SW 1271 (cell line): ENCODE measurements at places on chromosomes 1 and 21.

DNA sequence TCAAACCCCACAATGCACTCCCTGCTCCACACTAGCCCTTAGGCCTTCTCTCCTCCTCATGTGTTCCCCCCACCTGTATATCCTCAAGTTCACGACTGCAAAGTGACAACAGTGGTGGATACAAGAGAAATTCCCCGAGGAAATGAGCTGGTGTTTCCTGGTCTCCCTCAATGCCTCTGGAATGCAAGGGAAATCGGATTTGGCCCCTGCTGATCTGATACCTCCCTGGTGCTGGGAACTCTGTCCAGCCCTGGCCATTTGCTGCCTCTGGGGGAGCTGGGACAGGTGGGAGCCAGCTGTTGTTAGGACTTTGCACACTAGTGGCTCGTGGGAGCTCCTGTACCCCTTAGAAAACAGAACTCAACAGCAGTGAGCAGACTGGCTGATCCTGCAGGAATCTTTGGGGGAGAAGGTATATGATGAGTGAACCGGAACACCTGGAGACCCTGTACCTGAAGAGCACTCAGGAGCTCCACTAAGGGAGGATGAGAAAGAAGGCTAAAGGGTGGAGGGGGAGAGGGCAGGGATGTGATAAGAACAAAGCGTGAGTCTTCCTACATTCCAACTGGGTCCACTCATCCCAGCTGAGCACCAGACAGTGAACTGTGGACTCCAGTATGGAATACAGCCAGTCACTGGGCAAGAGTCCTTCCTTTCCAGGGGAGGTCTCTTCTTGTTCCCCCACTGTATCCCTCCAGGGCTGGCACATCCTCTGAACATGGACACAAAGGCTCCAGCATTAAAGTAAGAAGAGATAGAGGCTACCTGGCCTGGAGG is 69.3 kb downstream of the PLXNA2 start:
- DNase-seq: no peak

DNA sequence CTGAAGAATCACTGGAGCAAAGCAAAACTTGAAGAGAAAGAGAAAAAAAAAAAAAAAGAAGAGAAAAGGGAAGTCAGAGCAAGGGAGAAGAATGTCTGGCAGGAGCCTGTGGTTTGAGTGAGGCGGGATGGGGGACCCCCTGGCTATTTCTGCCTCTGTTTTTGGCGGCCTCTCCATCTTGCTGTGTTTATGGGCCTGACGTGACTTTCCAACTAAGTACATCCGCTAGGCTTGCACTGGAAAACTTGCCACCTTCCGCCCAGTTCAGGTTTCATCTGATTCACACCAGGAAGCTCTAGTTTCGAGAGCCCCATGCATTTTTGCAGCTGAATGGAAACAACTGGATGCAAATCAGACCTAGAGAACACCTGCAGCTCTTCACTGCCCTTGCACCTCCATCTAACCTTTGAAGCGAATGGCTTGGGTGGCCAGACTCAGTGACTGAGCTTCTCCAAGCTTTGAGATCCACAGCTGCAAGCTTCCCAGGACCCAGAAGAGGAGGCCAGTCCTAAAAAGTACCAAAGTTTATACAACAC is 28.0 kb downstream of the TBX15 start:
- no peak for DNase-seq

DNA sequence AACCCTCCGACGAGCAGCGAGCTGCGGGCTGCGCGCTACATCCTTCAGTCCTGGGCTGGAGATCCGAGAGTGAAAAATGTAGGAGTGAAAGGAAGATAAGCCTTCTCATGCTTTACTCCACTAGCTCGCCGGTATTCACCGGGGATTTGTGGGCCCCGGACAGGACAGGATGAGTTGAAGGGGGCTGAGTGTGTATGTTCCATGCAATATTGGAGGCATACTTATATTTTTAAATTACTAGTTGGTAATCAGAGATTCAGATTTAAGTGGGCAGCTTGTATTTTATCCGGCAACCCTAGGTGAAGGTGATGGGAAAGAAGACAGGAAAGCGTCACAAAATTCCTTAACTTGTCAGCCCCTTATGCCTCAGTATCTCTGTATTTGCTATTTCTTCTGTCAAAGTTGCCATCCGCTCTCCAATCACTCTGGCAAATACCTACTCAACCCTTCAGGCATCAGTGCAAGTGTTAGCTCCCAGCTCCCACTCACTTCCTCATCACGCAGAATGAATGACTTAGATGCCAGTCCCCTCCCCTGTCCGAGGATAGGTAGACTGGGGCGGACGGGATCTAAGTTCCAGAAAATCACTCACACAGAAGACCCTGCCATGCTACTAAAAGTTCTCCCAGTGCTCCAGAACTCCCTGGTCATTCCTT is 503 bp upstream of the PIGM start:
- DNase-seq: no peak

GRCh38 chr1:43327549-43328292 is 9.9 kb upstream of the MPL start:
- no peak for DNase-seq

GRCh38 chr1:50181027-50181663 is 72.4 kb downstream of the ELAVL4 start:
- no peak for DNase-seq

- no peak for DNase-seq
Measured at GRCh38 chr1:176164014-176164678, 42.9 kb downstream of the COP1 start.

DNA sequence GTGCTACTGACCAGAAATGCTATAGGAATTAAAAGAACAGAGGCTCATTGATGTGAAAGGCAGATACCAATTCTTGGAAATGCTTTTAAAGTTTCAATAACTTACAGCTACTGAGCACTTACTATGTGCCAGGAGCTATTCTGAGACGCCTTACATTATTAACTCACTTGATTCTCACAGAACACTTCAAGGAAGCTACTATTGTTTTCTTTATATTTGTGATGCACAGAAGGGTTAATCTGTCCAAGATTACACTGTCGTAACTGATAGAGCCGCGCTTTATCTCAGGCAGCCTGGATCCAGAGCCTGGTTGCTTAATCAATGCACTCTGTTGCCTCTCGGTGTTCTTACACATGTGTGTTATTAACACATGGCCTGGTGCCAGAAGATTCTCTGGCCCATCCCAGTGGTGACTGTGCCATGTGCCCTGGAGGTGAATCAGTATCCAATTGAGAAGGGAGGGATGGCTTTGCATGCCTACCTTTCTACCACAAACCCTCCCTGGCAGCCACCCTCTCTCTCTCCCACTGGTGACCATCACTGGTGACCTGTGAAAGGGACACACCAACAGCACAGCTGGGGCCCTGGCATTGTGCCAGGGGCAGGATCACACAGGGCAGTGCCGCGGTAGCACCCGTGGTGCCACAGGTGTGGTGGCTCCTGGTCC is 8.8 kb downstream of the FMO1 start:
- DNase-seq: no peak

DNA sequence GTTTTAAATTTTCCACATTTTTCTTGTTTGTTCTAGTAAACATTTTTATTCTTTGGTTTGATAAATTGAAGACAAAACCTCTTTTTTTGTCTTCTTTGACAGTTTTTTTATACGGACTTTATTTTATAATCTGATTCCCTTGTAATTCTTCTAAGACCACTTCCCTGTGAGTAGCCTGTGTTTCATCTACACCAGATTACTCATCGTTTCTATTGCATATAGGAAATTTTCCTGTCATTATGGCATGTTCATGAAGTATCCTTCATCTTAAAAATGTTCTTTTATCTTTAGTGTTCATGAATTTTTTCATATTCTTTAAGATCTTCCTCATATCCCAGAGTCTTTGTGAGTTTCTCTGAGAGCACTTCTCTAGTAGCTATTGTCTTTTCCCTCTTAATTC is 109.8 kb downstream of the USP25 start:
- DNase-seq: no peak

- DNase-seq: peak; percentile 25
Measured at GRCh38 chr1:155063550-155064110, at the start of gene EFNA4. Gene EFNA4, plus strand, starts transcription at chr1:155063740. Its CDS starts 84 bp downstream, at chr1:155063824.

GRCh38 chr1:221699577-221699976 is 42.3 kb downstream of the DUSP10 start:
- no peak for DNase-seq

- peak; percentile 59 for DNase-seq
Measured at GRCh38 chr1:44084998-44085675, 33.5 kb upstream of the KLF17 start.

GRCh38 chr1:168505006-168505405 is 38.8 kb downstream of the XCL2 start:
- DNase-seq: no peak

DNA sequence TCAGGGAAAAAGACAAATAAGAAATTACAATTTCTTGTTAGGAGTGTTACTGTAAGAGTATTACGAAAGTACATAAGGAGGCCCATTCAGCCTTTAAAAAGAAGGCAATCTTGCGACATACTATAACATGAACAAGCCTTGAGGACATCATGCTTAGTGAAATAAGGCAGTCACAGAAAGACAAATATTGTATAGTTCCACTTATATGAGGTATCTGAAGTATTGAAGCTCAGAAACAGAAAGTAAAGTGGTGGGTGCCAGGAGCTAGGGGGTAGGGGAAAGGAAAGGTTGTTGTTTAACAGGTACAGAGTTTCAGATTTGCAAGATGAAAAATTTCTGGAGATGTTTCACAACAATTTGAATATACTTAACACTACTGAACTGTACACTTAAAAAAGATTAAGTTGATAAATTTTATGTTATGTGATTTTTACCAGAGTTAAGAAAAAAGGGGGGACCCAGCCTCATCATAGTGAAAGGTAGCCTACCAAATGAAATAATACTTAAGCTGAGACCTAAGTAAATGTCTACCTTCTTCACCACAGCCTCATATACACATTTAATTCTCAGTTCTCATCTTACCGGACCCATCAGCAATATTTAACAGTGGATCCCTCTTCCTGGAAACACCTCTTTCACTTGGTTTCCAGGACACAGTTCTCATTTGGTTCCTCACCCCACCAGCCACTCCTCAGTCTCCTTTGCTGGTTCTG is 19.5 kb downstream of the USP24 start:
- DNase-seq: no peak

- no peak for DNase-seq
Measured at GRCh38 chr1:206558794-206559671, 51.7 kb downstream of the RASSF5 start.

- no peak for DNase-seq
Measured at GRCh38 chr1:31801458-31801857, 14.4 kb downstream of the SPOCD1 start.

- no peak for DNase-seq
Measured at GRCh38 chr1:203791498-203791897, 3.9 kb upstream of the ZBED6 start.

GRCh38 chr1:237258871-237259270 is 216.9 kb downstream of the RYR2 start:
- no peak for DNase-seq

DNA sequence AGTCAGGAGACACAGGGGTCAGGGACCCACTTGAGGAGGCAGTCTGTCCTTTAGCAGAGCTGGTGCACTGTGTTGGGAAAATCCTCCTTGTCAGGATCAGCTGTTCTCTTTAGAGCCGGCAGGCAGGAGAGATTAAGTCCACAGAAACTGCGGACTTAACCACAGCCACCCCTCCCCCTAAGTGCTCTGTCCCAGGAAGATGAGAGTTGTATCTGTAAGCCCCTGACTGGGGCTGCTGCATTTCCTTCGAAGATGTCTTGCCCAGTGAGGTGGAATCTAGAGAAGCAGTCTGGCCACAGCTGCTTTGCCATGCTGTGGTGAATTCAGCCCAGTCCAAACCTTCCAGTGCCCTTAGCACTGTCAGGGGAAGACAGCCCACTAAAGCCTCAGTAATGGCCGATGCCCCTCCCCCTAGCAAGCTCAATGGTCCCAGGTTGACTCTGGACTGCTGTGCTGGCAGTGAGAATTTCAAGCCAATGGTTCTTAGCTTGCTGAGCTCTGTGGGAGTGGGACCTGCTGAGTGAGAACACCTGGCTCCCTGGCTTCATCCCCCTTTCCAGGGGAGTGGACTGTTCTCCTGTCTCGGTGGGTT is 172.8 kb downstream of the ST6GALNAC3 start:
- no peak for DNase-seq

- DNase-seq: no peak
Measured at GRCh38 chr1:110309767-110310166, 29.4 kb upstream of the RBM15 start.

GRCh38 chr1:20087668-20088067 is 17.7 kb downstream of the PLA2G5 start:
- no peak for DNase-seq

DNA sequence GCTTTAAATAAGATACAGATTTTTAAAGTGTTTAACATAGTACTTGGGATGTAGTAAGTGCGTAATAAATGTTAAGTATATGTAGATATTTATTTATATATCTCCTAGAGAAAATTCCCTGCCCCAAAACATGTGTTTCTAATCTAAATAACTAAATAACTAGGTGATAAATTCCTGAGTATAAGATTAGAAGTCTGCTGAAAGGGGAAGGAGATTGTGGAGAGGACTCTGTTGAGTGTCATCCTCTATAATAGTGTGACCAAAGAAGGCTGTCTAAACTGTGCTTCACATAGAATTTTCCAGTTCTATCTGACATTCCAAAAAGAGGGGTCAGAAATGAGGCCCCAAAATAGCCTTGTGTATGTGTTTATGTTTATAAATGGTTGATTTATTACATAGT is 590.5 kb upstream of the ADAMTS5 start:
- no peak for DNase-seq

DNA sequence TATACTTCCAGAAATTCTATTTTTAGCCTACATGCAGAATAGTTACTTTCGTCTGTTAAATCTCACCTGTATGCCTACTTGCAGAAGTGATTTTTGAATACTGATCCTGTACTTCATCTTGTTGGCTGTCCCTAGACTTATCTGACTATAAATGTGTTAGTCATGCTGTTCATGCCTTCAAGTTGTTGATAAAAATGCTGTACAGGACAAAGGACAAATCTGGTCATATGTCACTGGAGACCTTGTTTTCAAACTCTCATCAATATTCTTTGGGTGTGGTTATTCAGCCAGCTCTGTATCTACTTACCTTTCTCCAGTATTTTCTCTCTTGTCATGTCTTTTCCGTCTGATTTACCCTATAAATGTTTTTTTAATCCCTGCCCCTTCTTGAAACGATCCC is 132.9 kb downstream of the RNF220 start:
- no peak for DNase-seq

- DNase-seq: no peak
Measured at GRCh38 chr1:216184126-216184680, 239.0 kb downstream of the USH2A start.

DNA sequence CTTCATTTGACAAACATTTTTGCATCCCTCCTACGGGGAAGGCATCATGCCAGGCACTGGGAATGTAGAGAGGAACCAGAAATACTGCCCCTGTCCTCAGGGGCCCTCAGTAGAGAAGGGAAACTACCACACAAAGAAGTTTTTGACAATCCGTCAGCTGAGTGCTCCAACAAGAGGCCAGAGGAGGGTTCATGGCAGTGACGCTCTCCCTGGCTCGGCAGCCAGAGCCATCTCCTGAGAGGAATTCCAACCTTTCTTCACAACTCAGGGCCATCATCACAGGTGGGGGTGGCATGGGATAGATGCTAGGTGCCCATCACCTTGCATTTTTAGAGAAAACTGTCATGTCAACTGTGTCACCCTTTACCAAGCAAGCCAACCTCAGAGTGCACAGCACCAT is 154.1 kb downstream of the HIVEP3 start:
- DNase-seq: no peak

- DNase-seq: peak; percentile 18
Measured at GRCh38 chr1:85307987-85308832, 31.8 kb upstream of the BCL10 start.
